NCI-H1417 treated with DMSO at 0.1 percent for 48 hours (cell line): ENCODE measurements at places on chromosomes 2 and 18.

- no peak for DNase-seq
Measured at GRCh38 chr2:99348173-99348572, 11.0 kb downstream of the EIF5B start.

DNA sequence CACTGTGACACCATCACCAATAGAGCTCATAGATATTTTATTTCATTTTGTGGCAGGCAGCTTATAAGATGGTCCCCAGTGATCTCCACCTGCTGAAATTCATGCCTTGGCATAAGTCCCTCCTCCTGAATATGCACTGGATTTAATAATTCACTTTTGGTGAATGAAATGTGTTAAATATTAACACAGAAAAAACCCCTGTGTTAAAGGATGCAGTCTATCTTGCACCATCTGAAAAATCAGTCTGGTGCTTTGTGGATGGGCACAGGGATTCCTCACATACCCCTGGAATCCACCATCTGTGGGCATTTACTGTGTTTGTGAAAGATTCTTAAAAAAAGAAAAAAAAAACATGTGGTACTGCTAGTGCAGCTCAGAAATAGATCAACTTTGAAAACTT lies 26.1 kb upstream of the WIPF1 start:
- no peak for DNase-seq

GRCh38 chr2:16303273-16303577 lies 362.4 kb downstream of the CYRIA start:
- no peak for DNase-seq

DNA sequence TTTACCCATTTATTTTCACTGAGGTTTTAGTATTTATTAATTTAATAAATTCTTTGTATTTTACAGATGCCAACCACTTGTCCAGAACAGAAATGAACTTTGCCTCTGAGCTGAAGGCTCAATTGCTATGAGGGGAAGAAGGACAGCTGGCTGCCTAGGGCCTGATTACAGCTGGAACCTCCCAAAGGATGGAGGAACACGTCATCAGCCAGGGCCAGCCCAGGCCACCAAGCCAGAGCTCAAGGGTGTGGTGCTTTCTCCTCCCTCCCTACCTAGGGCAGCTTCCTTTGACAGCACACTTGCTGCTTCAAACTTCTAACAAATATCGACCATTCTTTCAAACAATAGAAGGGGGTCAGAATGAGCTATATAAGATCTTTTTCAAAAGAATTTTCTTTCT lies 19.7 kb upstream of the RIOK3 start:
- no peak for DNase-seq

- no peak for DNase-seq
Measured at GRCh38 chr2:152501666-152502065, 166.7 kb downstream of the FMNL2 start.

DNA sequence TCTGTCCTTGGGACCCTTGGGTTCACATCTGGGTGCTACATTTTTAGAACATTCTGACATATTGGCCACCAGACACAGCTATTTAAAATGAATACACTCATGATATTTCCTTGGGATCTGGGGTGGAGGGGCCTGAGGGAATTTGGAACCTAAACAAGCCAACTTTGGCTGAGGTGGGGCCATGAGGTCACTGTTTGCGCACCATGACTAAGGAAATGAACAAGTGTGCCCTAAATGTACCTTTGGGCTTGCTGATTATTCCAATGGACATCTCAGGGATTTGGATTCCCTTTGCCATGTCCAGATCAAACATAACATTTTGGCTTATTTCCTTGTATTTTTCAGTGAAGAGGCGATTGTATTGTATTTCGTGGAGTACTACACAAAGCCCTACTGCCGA lies 80.5 kb upstream of the SEC11C start:
- DNase-seq = no peak

DNA sequence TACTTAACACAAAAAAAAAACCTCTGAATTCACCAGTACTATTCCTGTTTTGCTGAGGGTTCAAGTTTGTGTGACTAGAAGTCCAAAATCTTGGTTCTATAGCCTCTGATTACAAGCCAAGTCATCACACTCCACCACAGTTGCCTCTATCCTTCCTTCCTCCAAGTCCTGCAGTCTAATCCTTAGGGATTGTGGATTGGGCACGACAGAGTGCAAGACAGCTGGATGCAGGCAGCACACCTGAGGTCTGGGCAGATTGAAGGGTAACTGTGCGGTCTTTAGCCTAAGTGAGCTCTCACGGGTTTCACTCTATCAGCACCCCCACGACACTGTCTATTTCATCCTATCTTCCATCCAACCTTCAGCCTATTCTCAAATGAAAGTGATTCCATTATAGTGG lies 299.4 kb upstream of the ID2 start:
- DNase-seq = no peak

DNA sequence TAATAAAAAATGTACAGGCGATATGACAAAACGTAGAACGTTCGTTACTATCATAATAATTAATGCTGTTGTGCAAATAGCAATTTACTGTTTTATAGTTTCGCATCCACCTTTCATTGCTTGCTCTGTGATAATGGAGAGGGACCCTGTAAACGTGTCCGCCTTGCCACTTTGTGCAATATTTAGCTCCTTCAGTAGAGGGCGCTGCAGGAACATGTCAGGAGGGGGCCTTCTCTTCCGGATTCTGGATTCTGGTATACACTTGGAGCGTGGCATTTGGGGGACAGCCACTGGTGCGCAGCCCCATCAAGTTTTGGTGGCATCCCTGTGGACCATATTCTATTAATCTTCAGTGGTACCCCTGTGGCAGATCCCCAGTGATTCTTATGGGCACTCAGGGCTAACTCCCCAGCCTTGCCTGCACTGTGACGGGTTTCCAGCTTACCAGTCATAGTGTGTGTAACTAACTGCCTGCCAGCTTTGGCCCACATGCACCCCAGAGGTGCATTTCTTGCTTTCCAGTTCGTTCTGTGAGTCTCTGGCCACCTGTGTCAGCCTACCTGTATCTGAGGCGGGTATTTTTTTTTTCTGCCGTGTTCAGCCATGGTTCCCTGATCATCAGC lies 140.3 kb downstream of the CYRIA start:
- no peak for DNase-seq

DNA sequence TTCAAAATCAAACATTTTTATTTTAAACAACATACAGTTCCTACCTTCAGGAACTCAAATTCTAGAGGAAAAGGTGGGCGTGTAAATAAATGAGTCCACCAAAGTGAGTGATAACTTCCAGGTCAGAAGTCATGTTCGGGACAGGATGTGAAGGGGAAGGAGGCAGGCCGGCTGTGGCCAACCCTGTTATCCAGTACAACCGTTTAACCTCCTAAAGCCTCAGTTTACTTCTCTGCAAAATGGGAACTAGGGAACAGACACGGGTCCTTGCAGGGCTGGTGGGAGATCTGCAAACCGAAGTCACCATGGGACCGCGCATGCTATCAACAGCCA lies 373 bp downstream of the EIPR1 start:
- no peak for DNase-seq

- no peak for DNase-seq
Measured at GRCh38 chr2:205954707-205955106, 131.3 kb downstream of the INO80D start.

- no peak for DNase-seq
Measured at GRCh38 chr2:208485390-208485789, 78.8 kb downstream of the PTH2R start.

DNA sequence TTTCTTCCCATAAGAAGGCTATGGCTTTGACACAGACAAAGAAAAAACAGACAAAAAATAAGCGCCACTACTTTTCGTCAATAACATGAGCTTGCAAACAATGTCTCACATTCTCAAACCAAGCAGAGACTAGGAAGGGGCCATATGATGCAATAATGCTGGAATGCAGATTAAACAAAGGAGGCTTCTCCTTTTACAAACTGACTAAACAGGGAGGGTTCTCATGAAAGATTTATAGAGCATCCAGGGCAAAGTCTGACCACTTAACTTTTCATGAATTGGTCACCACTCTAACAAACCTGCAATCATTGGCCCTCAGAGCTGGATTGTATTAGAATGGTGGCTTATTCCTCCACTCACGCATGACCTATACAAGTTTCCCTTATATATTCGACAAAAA lies 663.3 kb upstream of the CHAC2 start:
- no peak for DNase-seq

DNA sequence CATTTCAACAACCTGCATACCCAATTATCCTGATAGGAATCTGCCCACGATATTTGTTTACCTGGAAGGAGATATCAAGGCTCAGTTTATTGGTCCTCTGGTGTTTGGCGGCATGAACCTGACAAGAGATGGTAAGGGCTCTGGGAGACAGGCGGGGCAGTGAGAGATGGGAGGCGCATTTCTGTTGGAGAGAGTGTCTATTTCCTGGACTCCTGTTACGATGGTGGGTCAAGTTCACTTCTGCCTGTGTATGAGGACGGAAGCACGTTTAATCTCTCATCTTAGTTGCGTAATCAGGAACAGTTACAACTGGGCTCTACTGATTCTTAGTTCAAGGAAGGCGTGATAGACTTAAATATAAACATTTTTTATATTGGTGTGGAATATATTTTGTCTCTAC lies 8.9 kb downstream of the PDCL3 start:
- DNase-seq = no peak

DNA sequence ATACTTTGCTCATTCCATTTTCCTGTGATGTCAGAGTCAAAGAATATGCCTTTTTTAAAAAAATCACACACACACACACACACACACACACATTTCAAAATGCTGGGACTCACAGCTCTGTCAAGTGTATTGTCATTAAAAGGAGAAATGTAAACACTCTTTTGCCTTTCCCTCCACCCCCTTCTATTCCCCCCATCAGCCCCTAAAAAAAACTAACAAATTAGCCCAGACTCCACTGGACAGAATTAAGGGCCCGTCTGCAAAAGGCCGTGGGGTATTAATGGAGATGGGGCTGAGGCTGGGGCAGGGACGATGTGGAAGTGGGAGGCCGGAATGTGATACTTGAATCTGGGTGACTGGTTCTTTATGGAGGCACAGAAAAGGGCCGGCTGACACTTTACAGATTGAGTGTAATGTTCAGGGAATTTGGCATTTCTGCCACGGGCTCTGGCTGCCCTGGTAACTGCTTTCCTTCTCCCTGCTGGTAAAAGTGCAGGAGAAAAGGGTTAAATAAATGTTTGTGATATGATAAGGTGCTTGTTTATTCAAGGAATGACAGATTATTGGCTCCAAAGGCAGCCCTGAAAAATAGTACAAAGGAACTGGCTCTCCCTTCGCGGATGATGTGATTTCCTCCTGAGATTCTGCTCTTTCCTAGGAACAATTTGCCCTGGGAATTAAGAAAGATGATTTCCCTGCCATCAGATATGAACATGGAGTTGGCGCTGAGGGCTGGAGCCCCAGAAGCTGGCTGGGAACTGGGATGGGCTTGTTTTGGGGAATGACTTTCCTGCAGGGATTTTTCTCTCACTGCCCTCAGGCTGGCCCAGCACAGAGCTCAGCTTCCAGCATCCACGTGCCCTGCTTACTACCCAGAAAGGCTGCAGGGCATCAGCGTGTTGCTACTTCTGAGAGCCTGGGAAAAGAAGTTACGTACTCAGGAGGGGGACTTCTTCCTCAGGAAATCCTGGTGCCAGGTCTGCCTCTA lies 52.8 kb upstream of the CTAGE1 start:
- DNase-seq = no peak

- DNase-seq = no peak
Measured at GRCh38 chr2:11177871-11178690, 22.8 kb downstream of the SLC66A3 start.

GRCh38 chr2:189444322-189444721 lies 3.0 kb downstream of the WDR75 start:
- no peak for DNase-seq

- no peak for DNase-seq
Measured at GRCh38 chr18:5995626-5996025, 100.3 kb upstream of the TMEM200C start.

GRCh38 chr2:85593023-85593422 lies 2.5 kb upstream of the RNF181 start:
- DNase-seq = no peak

DNA sequence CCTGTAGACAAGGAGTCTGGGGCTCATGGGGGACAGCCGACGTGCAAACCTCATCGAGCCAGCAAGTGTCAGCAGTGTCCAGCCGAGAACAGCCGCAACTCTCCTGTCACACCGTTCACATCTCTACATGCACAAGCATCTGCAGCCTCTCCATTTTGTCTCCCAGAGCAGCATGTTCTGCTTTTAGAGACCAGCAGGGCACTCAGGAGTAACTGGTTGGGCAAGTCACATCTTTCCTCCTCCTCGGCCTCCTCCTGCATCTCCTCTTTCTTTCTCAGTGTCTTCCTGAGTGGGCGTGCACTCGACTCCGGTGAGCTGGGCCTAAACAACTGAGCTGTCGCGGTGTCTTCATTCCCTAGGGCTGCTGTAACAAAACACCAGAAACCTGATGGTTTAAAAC lies 249.9 kb downstream of the SH3BP4 start:
- DNase-seq = no peak

- DNase-seq = no peak
Measured at GRCh38 chr18:23238152-23238531, 102.9 kb downstream of the CABLES1 start.

DNA sequence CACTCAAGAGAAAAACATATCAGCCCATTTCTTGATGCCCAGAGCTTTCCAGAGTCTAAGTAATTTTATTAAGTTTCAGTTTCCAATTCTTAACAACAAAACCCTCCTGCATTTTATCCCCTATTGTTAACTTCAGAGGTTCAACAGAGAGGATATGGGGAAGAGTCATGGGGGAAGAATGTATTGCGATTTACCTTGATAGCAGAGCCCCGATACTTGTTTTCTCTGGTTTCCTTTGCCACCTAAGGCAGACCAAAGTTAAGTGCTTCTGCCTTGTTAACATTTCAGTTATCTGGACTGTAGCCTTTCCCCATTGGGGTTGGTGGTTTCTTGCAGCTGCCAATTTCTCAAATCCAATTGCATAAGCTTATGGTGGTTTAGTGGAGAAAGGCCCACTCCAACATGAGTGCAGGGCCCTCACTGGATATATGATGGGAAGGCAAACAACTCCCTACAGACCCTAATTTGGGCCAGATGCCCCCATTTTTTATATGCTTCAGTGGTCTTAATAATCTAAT lies 82.0 kb upstream of the ITGB6 start:
- DNase-seq = no peak

DNA sequence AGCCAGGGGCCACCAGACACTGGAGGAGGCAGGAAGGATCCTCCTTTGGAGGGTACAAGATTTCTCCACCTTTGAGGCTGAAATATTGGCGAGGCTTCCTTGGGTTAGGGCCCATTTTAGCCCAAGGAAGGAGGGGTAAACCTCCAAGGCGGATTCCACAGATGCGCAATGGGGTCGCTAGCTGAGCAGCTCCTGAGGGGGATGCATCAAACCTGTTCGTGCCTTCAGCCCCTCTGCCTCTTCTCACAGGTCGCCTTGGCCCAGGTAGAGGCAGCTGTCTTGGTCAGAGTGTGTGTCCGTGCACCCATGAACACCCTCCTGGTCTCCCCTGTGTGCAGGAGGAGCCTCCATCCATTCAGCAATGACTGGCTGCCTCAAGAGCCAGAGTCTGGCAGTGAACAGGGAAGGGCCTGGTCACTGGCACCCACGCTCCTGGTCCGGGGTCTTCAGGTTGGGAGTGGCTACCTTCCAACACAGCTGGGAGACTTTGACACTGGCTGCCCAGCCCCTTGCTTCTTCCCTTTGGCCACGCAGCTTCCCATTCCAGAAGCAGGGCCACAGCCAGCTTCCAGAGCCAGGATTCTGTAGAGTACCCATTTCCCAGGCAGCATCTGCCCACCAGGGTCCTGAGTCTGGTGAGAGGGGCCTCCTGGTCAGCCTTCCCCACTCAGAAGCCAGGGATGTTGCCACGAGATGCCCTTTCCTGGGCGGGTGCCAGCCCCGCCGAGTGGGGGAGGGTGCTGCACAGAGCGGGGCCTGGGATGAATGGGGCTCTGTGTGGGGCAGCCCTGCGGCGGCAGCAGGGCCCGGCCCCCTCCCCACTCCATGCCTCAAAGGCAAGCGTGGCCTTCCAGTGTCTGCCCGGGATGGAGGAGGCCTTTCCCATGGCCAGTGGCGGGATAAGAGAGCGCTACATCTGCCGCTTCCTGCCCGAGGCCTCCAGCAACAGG lies 95.8 kb upstream of the GPC1 start:
- DNase-seq = no peak
